Activated T-helper 1 cell treated with Interleukin-2 at 50 U/mL for 16 hours (primary cell): ENCODE measurements at places on chromosomes 5 and 9.
A peak's percentile ranks its signal among the peaks of the same experiment; 100 is the strongest.

DNA sequence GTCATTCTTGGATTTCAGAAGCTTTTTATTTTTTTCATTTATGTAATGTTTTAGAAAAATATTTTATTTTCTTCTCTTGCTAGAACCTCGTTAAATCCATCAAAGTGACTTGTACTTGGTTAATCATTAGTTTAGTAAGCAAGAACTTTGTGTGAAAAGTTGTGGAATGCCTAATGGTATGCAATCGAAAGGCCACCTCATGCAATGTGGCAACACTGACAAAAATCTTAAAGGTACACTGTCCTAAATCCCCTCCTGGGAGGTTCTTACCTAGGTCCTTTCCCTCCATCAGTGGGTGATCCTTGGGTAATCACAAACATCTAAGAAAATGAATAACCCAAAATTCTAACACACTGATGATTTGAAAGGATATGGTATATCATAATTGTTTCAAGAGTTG lies 304.2 kb downstream of the DNAH5 start:
- no peak for DNase-seq

DNA sequence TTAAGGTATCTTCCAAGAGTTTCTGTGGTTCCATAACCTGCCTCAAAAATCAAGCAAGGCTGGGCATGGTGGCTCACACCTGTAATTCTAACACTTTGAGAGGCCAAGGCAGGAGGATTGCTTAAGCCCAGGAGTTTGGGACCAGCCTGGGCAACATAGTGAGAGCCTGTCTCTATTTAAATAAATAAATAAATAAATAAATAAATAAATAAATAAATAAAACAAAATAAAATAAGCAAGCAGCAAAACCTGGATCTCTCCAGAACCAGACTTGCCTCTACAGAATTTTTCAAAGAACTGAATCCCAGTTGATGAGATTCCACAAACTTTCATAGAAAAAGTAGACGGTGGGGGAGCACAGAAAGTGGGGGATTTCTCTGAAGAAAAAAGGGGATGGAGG lies 12.3 kb downstream of the SERINC5 start:
- no peak for DNase-seq

GRCh38 chr5:173326501-173326960 lies 1.7 kb downstream of the STC2 start:
- DNase-seq, result no peak

- no peak for DNase-seq
Measured at GRCh38 chr5:26388976-26389375, 649.4 kb downstream of the CDH9 start.

DNA sequence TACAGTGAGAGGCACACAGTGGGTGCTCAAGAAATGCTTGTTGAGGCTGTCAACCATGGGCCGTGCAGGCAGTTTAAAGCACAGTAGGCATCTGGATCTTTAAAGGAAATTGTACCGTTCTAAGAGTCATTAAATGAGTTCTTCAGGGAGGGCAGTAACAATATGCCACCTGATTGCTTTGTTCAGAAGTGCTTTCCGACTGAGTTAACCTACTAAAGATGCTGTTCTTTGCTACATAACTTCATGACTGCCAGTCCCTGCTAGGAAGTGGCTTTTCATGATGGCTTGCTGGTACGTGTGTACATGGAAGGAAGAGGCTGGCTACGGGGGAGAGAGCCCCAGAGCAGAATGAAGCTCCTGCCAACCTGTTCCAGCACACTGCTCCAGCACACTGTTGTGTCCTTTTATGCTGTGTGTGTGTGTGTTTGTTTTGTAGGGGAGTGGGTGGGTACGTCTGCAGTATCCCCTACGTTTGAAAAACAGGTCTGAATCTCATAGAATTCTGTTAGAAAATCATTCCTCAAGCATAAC lies 41.9 kb upstream of the PPP2R2B start:
- DNase-seq, result no peak

- DNase-seq, result no peak
Measured at GRCh38 chr5:111691508-111691907, 65.5 kb downstream of the NREP start.

DNA sequence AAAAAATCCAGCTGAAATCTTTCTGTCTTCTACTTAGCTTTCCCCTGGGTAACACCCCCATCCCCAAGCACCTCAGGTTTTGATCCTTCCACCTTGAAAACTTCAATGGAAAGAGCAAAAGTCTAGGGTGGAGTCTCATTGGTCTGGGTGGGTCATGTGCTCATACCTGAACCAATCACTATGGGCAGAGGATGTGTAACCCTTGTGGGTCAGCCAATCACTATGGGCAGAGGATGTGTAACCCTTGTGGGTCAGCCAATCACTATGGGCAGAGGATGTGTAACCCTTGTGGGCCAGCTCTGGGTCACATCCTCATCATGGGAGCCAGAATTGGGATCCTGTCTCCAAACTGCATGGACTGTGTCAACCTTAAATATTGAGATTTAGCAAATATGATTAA lies 18.5 kb downstream of the NAIF1 start:
- DNase-seq, result no peak

DNA sequence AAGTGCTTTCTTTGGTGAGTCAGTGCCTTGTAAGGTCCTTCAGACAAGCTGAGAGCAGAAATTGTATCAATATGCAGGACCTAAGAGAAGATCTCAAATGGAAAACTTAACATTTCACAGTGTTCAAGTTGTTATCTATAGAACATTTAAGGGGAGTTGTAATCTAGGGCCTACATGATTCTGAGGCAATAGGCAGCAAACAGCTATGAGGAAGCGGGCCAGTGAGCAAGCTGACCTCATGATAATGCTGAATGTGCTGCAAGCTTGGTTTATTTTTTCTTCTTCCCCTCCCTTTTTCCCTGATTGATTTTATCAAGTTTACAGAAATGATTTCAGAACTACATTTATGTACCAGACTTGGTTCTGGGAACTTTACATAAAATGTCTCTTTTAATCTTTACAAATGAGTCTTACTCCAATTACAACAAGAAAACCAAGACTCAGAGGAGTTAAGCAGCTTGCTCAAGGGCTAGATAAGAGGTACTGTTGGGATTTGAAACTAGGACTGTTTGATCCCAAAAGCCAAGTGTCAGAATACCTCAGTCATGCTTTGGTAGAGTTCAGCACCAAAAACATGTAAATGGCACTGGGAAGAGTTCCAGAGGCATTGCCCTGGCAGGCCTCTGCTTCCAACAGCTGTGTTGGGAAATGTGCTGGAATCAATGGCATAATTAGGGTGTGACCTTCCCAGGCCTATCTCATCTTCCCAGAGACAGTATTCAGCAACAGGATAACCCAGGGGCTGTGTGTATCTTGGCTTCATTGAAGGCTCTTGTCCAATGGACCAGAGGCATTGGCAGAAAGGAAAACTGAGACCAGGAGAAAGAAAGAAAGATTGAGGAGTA lies 130.1 kb downstream of the LRRC70 start:
- DNase-seq, result no peak

GRCh38 chr9:92663951-92664350 lies 6.0 kb downstream of the IPPK start:
- DNase-seq, result no peak

DNA sequence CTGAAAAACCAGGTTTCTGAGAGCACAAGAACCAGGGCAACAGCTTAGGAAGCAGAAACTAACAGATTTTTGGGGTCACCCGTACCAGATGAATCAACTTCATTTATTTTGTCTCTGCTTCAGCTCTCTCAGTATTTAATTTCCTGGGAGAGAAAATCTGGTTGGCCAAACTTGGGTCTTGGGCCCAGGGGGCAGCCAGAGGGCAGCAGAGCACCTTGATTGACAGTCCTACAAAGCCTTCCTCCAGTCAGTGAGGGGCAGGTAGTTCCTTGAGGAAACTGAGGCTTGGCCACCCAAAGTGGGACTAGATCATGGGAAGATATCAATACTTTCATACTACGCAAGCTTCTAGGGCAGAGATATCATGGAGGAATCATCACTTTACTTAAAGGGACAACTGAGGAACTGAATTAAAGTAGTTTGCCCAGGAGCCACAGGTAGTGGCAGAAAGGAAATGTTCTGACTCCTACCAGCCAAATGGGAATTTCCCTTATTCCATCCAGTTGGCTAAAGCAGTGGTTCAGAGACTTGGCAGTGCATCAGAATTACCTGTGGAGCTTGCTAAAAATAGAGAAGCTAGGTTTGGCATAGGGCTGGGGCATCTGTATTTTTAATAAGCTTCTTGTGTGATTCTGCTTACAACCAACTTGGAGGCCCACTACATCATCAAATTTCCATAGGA lies 21.5 kb upstream of the ARHGAP26 start:
- peak; percentile 7 for DNase-seq

DNA sequence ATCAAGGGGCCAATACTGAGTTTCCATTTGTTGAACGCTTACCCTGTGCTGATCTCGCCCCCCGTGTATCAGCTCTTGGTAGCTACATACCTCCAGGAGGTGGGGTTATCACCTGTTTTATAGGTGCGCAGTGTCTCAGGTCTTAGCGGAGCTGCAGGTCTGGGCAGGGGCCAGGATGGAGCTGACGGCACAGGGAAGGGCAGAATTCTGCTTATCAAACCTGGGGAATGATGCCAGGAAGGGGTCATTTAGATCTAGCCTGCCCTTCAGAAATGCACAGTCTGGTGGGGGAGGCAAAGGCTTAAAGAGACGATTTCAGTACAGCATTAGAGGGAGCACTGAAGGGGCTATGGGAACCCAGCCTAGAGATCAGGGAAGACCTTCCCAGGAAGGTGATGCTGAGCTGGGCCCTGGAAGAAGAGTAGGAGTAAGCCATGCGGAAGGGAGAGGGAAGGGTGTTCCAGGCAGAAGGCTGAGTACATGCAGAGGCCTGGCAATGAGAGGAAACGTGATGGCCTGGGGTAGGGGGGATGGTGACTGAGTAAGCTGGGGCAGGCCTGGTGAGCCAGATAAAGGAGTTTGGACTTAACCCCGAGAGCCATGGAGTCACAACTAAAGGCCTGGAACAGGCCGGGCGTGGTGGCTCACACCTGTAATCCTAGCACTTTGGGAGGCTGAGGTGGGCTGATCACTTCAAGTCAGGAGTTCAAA lies 31.5 kb downstream of the OLFML2A start:
- DNase-seq, result no peak

GRCh38 chr9:14423815-14424261 lies 109.9 kb upstream of the NFIB start:
- no peak for DNase-seq

GRCh38 chr9:125137200-125137599 lies 6.1 kb downstream of the SCAI start:
- DNase-seq, result no peak

- DNase-seq, result no peak
Measured at GRCh38 chr5:132762246-132763000, 14.6 kb downstream of the SEPTIN8 start.

- DNase-seq, result no peak
Measured at GRCh38 chr9:130880599-130881220, 15.9 kb downstream of the QRFP start.

GRCh38 chr9:130934702-130935647 lies 4.1 kb downstream of the FIBCD1 start:
- DNase-seq, result no peak

DNA sequence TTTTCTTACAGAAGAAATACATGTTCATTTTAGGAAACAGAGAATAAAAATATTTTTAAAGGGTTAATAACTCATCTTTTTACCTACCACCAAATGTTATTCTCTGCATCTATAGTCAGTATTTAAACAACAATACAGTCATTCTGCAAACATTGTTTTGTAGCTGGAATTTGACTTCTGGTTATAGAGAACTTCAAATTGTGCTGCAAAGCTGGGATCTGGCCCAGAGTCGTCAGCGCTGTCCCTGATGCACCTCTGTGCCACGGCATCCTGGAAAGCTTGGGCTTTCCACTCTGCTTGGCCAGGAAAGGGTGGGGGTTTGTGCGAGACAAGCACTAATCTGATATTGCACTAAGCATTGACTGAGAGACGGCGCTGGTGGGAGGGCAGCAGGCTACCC lies 5.0 kb upstream of the GFPT2 start:
- no peak for DNase-seq

- DNase-seq, result no peak
Measured at GRCh38 chr5:1505506-1506241, 18.1 kb downstream of the LPCAT1 start.

DNA sequence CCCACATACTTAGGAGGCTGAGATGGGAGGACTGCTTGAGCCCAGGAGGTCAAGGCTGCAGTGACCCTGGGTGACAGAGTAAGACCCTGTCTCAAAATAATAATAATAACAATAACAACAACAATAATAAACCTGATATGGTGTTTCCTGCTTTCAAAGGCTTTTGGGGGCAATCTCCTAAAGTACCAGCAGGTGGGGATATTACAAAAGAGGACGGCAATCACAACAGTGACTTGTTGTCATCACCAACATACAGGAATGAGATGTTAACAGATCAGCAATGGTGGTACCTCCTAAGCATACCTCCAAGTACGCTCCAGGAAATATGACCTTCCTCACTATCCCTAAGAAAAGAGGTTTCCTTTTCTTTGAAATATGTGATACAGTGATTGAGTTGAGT lies 91.1 kb upstream of the RNF180 start:
- no peak for DNase-seq

DNA sequence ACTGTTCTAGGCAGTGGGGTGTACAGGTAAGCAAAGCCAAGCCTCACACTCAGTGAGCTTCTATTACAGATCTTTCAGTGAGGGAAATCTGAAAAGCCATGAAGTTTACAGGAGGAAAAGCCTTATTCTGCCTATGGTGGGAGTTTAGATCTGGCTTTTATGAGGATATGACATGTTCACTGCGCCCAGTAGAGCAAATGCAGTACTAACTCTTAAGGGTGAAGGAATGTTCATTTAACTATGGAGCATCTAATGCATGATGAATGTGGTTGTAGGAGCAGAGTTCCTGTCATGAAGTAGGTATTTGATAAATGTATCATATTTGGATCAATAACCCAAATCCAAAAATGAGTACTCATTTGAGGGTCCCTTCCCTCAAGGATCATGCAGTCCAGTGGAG lies 230.2 kb upstream of the PAPPA start:
- no peak for DNase-seq

DNA sequence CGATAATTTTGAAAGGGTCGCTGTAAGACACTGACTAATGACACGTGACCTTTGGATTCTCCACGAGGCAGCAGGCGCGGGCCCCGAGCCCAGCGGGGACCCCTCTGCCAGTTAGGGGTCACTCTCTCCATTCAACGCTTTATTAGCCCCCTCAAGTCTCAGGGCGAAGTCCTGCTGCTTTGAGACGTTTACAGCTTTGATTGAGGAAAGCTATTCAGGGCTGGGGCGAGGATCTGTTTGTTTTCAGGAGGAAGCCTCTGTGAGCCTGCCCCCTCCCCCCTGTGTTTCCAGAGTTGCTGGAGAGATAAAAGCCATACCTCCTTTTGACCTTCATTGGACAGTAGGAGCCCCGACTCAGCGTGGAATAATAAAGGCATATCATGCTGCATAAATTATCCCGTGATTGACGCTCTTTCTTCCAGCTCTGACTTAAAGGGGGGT lies 31.4 kb upstream of the MSX2 start:
- DNase-seq, result no peak

GRCh38 chr9:33884856-33885701 lies 68.1 kb downstream of the UBE2R2 start:
- no peak for DNase-seq

GRCh38 chr5:172110260-172110815 lies 77.7 kb downstream of the STK10 start:
- no peak for DNase-seq

GRCh38 chr9:38103340-38103739 lies 34.3 kb upstream of the SHB start:
- DNase-seq, result no peak
